ENCODE measurements at places on chromosomes 4 and X. TPM values are rescaled to one million over a fixed set of nuclear protein-coding genes. Genes with fewer than 3 reads are reported as not detected.

DNA sequence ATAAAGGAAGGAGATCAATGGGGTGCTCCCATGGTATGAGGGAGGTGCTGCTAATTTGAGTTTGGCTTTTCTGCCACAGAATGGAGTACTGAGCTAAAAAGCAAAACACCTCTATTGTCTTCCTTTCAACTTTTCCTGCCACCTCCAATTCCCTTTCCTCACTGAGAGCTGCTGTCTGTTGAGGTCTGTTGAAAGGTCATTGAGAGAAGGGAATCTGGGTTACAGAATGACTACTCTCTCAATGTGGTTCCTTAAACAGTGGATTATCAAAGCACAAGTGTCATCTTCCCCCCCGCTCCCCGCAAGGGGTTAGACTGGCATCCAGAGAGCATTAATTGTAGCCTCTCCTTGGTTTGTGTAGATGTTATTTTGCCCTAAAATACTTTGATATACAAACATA is 10.7 kb downstream of the USP9X start:
- no peak for DNase-seq

- DNase-seq = no peak
Measured at GRCh38 chr4:52606726-52607125, 52.4 kb downstream of the USP46 start.

CABS1 gene
- total RNA-seq = not detected

- no peak for DNase-seq
Measured at GRCh38 chr4:70402762-70403161, 5.0 kb downstream of the OPRPN start.

DNA sequence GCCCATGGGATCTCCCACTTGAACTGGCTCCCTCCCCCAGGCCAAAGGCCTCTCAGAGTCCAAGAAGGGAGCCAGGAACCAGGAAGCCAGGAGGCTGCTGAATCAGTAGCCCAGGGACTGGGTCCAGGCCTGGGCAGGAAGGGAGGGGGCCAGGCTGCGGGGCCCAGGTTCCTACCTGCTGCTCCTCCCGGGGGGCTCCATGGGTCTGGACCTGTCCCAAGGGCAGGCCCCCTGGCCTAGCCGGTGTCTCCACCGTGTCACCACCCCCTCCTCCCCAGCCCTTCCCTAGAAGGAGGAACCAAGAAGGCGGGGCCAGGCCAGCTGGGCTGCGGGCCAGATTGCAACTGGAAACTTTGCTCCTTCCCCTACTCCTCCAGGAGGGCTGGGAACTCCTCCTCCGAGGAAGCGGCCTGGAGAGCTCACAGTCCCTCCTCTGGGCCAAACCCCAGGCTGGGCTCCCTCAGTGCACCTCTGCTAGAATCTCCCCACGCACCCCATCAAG is at the start of gene IQSEC2:
Gene IQSEC2 (minus strand): TSS at position 264 of the 502 bp plus-strand sequence.
- DNase-seq = no peak

AREG gene
- total RNA-seq = 0.38 TPM

- DNase-seq = no peak
Measured at GRCh38 chr4:179631321-179631720, 2189.1 kb upstream of the AGA start.

Measured in CD8-positive, alpha-beta memory T cell (primary cell).